Left renal pelvis (tissue), 4 donors: ENCODE measurements at places on chromosomes 3 and 15. TPM values are rescaled to one million over a fixed set of nuclear protein-coding genes. Genes with fewer than 3 reads are reported as not detected.

GRCh38 chr3:186909078-186909853 lies 21.1 kb upstream of the ST6GAL1 start:
- DNase-seq = no peak

GRCh38 chr3:121819236-121819635 lies 15.6 kb downstream of the IQCB1 start:
- no peak for DNase-seq

DNA sequence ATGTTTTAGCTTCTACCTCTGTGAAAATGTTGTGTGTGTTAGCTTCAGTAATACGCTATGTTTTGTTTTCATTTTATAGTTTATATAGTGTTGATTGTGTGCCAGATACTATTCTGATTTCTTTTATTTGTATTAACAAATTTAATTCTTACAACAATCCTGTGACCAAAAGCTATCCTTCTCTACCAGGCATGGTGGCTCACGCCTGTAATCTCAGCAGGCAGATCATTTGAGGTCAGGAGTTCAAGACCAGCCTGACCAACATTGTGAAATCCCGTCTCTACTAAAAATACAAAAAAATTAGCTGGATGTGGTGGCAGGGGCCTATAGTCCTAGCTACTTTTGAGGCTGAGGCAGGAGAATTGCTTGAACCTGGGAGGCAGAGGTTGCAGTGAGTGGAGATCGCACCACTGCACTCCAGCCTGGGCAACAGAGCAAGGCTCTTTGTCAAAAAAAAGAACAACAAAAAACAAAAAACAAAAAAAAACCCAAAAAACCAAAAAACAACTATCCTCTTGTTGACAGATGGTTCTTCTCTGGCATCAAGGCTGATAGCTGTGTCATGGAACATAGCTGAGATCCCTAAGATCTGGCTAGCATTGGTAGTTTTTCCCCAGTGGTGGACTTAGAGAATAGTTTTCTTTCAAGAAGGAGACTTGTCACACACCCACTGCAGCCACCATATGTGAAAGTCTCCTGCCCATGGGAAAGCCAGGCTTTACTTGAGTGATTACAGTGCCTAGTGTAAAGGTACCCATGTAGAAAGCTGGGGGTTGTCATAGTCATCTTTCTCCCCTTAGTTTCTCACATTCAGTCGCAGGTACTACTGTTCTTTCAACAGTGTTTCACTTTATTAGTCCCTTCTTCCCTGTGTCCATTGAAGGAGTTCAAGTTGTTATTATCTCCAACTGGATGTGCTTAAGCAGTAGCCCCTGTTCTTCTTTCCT lies 116.5 kb downstream of the UBE2E2 start:
- DNase-seq = no peak

DNA sequence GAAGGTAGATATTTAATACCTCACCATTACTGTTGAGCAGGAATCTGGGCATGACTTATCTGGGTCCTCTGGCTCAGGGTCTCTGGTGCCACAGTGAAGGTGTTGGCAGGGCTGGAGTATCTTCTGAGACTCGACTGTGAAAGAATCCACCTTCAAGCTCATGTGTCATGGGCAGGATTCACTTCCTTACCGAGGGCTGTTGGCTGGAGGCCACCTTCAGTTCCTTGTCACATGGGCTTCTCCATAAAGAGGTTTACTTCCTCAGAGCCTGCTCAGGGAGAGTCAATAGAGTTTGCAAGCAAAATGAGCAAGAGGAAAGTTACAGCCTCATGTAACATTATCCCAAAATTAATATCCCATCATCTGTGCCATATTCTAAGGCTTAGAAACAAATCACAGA lies 459.5 kb downstream of the NR2F2 start:
- DNase-seq = no peak

- DNase-seq = no peak
These were observed 5.5 kb downstream of the RNU5B-1 start for GRCh38 chr15:65309882-65310418.

GRCh38 chr15:48516121-48516520 lies 129.4 kb downstream of the FBN1 start:
- no peak for DNase-seq

WDR49 gene
- polyA plus RNA-seq = 2.0 TPM

CD276 gene
- polyA plus RNA-seq = 161 TPM
